ENCODE measurements at places on chromosomes 16 and 17. TPM values are rescaled to one million over a fixed set of nuclear protein-coding genes. Genes with fewer than 3 reads are reported as not detected.

DNA sequence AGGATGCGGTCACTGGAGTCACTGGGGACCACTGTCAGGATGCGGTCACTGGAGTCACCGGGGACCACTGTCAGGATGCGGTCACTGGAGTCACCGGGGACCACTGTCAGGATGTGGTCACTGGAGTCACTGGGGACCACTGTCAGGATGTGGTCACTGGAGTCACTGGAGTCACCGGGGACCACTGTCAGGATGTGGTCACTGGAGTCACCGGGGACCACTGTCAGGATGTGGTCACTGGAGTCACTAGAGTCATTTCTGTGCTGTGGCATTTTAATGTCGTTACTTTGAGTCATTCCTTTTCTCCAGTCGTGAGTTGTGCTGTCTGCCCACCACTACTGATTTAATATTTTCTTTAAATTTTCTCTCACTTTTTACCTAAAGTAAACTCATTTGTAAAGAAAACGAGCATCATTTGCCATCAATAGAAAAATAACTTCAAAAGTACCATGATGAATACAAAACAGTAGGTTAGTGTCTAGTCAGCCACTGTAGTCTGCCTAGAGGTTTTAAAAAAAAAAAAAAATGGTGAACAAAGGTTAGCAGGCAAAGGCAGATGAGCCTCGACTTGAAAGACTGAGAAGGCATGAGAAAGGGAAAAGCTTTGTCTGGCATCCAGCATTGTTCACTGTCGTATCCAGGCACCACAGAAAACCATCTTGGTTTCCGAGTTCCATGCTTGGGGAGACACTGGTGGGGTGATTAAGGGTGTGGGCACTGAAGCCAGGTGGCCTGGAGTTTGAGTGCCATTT lies 346.6 kb downstream of the SNX29 start:
- H3K27ac ChIP-seq, result no peak overlapping the region
- DNase-seq, result no peak
- no peaks in the 10 kb centered on the region for H3K36me3 ChIP-seq
- H3K4me3 ChIP-seq, result no peak overlapping the region

DNA sequence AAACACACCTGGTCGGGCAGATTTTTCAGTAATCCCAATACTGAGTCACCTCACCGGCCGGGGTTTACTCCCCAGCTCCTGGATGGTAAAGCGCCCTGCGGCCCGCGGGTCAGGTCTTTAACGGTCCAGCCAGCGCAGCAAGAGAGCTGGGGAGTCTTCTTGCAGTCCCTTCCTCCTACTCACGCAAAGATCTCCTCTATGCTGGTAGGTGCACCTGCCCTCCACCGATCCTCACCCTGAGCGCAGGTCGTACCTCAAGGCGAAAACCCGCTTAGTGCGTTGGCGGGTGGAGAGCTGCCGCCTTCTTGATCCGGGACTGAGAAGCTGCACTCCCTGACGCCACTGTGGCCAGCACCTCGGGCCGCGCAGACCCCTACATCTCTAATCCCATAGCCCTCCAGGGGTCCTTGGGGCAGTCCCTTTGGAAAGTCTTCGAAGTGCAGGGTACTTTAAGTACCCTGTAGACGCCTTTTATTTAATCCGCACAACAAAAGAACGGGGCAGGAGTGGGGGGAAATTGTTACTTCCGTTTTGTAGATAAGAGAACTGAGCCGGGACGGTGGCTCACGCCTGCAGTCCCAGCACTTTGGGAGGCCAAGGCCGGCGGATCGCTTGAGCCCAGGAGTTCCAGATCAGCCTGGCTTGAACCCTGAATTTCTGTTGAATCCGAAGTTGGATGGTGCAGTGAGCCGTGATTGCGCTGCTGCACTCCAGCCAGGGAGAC lies 10.4 kb upstream of the HOXB13 start:
- H3K4me3 ChIP-seq, result no peak overlapping the region
- no peaks in the 10 kb centered on the region for H3K36me3 ChIP-seq
- no peak overlapping the region for H3K27ac ChIP-seq

DNA sequence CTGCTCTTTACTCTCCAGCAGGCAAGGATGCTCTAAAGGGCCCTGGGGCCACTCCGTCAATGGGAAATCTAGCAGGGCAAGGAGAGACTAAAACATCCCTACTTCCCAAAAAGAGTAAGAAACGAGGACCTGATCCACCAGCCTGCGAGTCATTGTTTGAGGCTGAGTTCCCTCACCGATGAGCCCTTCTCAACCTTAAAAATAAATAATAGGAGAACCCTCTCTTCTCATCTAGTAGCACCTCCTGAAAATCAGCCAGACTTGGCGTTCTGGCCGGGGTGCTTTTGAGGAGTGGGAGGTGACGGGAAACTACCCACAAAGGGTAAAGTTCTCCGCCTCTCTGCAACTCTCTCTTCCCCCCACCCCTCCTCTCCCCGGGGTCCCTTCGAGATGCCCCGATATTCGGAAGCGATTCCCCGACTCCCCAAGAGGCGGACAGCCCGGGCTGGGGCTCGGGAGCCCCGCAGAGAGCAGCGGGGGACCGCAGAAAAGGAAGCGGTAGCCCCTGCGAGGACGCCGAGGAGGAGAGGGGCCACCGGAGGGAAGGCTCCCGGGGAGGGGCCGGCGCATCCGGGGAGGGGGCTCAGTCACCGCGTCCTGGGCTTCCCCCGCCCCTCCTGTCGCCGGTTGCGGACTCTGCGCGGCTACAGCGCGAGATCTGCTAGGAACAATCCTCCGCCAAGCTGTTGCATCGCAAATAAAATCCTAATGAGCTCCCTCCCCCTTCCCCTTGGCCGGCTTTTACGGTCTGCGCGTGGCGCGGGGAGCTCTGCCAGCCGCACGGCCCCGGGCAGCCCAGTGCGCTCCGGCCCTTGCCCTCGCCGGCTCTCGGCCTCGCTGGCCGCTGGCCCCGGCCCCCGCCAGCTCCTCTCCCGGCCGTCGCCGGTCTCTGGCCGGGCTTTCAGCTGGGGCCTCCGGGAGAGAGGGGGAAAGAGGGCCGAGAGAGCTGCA lies 1.3 kb downstream of the HOXB9 start:
- no peak overlapping the region for H3K27ac ChIP-seq
- H3K36me3 ChIP-seq, result no peaks in the 10 kb centered on the region
- peak; percentile 60 for DNase-seq
- peaks cover 85% of the 10 kb centered on the region for H3K27me3 ChIP-seq

GRCh38 chr17:56756536-56756935 lies 77.2 kb downstream of the C17orf67 start:
- H3K36me3 ChIP-seq, result no peaks in the 10 kb centered on the region
- DNase-seq, result no peak
- H3K27ac ChIP-seq, result no peak overlapping the region
- H3K4me1 ChIP-seq, result peaks cover 8% of the 10 kb centered on the region

GRCh38 chr16:15502041-15502725 lies 67.8 kb downstream of the BMERB1 start:
- H3K4me1 ChIP-seq, result no peaks in the 10 kb centered on the region
- H3K4me3 ChIP-seq, result no peak overlapping the region
- no peaks in the 10 kb centered on the region for H3K27me3 ChIP-seq
- H3K36me3 ChIP-seq, result no peaks in the 10 kb centered on the region
- no peak for DNase-seq

DNA sequence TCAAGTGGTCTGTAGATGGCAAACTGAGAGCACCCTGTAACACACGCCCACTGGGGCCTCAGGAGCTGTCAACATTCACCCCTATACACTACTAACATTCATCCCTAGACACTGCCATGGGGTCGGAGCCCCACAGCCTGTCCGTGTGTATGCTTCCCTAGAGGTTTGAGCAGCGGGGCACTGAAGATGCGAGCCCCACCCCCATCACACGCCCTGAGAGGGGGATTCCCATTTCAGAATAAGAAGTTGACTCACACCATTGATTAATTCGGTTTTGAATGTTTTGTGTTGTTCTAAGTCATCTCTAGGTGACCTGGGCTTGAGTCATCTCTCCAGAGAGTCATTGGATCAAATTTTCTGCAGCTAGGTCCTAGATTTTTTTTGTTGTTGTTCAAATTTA lies 37.3 kb upstream of the MMD start:
- H3K27me3 ChIP-seq, result no peaks in the 10 kb centered on the region
- no peaks in the 10 kb centered on the region for H3K4me1 ChIP-seq
- DNase-seq, result no peak
- H3K36me3 ChIP-seq, result no peaks in the 10 kb centered on the region
- H3K4me3 ChIP-seq, result no peak overlapping the region

- H3K27me3 ChIP-seq, result no peaks in the 10 kb centered on the region
- no peaks in the 10 kb centered on the region for H3K36me3 ChIP-seq
- no peak for DNase-seq
- H3K4me3 ChIP-seq, result no peak overlapping the region
Measured at GRCh38 chr17:60361889-60362288, 30.0 kb downstream of the USP32 start.

- no peaks in the 10 kb centered on the region for H3K27me3 ChIP-seq
- H3K4me3 ChIP-seq, result no peak overlapping the region
Measured at GRCh38 chr17:78210111-78210510, 3.9 kb upstream of the BIRC5 start.

- H3K27me3 ChIP-seq, result peaks cover 28% of the 10 kb centered on the region
- no peaks in the 10 kb centered on the region for H3K36me3 ChIP-seq
- no peak for DNase-seq
- H3K4me3 ChIP-seq, result no peak overlapping the region
Measured at GRCh38 chr17:43754947-43755346, 3.6 kb downstream of the SOST start.

DNA sequence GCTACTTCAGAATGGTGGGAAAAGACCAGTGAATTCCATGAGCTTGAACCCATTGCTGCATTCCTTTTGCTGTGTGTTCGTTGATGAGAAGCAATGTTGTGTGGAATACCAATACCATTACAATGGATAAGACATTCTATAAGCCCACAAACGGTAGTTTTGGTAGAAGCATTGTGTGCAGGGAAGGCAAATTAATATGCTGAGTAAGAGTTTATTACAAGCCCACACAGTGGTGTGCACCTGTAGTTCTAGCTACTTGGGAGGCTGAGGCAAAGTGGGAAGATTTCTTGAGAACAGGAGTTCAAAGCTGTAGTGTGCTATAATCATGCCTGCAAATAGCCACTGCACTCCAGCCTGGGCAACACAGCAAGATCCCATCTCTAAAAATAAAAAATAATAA lies 19.9 kb upstream of the TENT4B start:
- no peaks in the 10 kb centered on the region for H3K36me3 ChIP-seq
- no peaks in the 10 kb centered on the region for H3K4me1 ChIP-seq
- no peak for DNase-seq
- no peaks in the 10 kb centered on the region for H3K27me3 ChIP-seq
- H3K4me3 ChIP-seq, result no peak overlapping the region

- no peak overlapping the region for H3K27ac ChIP-seq
Measured at GRCh38 chr16:58205276-58206036, 7.5 kb upstream of the CSNK2A2 start.

- H3K27ac ChIP-seq, result no peak overlapping the region
- no peak overlapping the region for H3K4me3 ChIP-seq
- no peaks in the 10 kb centered on the region for H3K36me3 ChIP-seq
- no peaks in the 10 kb centered on the region for H3K27me3 ChIP-seq
Measured at GRCh38 chr17:64306850-64307463, 43.9 kb upstream of the TEX2 start.

DNA sequence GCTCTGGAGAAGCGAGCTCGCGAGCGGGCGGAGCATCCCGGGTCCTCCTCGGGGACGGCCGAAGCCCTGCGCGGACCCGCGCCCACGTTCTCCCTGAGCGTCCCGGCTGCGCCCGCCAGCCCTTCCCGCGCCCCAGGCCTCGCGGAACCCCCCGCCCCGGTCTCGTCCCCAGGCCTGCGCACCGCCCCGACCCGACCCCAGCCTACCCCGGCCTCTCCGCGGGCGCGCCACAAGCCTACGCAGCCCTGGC lies 159 bp downstream of the USP36 start:
- peak overlapping the region; percentile 81 for H3K4me3 ChIP-seq
- H3K27me3 ChIP-seq, result no peaks in the 10 kb centered on the region
- peaks cover 12% of the 10 kb centered on the region for H3K4me1 ChIP-seq
- no peak for DNase-seq
- H3K27ac ChIP-seq, result peak overlapping the region; percentile 97

DNA sequence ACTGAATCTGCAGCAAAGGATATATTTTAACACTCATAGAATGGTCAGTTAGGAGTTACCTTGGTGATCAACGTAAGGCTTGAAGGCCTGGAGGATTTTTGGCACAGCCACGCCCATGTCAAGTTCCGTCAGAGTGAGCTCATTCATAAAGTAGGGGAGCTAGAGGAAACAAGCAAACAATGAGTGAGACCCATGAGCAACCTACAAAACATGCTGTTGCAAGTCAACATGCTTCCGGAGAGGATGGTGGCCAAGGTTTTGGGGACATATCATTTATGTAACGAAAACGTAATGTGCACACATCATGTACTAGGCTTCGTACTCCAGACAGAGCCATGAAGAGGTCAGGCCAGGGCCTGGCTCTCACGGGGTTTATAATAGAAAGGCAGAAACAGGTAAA lies 41.1 kb upstream of the ERN1 start:
- no peak overlapping the region for H3K4me3 ChIP-seq
- H3K36me3 ChIP-seq, result peaks cover 10% of the 10 kb centered on the region
- no peak overlapping the region for H3K27ac ChIP-seq
- DNase-seq, result no peak
- H3K27me3 ChIP-seq, result no peaks in the 10 kb centered on the region
- H3K4me1 ChIP-seq, result peaks cover 24% of the 10 kb centered on the region

DNA sequence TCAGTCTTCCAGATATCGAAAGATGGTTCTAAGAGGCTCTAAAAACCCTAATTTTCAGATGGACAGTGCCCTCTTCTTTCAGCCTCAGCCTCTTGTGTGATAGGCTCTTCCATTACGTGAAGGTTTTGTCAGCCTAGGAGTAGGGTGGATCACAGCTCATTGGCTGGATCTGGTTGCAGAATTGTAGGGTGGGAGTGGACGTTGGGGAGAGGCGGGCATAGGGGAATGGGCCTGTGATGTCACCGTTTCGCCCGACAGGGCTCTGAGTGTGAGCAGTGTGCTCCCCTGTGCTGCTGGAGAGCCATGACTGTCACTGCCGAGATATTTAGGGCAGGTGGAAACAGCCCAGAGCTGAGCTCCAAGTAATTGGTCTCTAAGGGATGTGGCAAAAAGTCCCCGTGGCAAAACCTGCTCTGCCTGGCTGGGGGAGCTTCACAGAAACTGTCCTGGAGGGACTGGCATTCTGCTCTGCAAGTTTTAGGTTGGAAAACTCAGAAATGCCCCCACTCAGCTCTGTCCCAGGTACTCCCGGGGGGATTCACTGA lies 6.2 kb upstream of the WFIKKN1 start:
- no peaks in the 10 kb centered on the region for H3K27me3 ChIP-seq
- no peak overlapping the region for H3K27ac ChIP-seq
- H3K4me3 ChIP-seq, result no peak overlapping the region
- H3K36me3 ChIP-seq, result peaks cover 34% of the 10 kb centered on the region

Gene SSTR5
- total RNA-seq, result not detected

Gene NPB
- 0.48 TPM for total RNA-seq

Gene GP1BA
- total RNA-seq, result 0.94 TPM

Gene GDPD1
- total RNA-seq, result 8.7 TPM

Gene CRYBA1
- not detected for total RNA-seq

Data from lung (tissue), 17 donors.